Neural progenitor cell (in vitro differentiated cells): ENCODE measurements at places on chromosomes 7 and 10. TPM values are rescaled to one million over a fixed set of nuclear protein-coding genes. Genes with fewer than 3 reads are reported as not detected.

ATP6V0A4 gene
- 0.36 TPM in 1 of 2 replicates, not detected in the other for total RNA-seq

DNA sequence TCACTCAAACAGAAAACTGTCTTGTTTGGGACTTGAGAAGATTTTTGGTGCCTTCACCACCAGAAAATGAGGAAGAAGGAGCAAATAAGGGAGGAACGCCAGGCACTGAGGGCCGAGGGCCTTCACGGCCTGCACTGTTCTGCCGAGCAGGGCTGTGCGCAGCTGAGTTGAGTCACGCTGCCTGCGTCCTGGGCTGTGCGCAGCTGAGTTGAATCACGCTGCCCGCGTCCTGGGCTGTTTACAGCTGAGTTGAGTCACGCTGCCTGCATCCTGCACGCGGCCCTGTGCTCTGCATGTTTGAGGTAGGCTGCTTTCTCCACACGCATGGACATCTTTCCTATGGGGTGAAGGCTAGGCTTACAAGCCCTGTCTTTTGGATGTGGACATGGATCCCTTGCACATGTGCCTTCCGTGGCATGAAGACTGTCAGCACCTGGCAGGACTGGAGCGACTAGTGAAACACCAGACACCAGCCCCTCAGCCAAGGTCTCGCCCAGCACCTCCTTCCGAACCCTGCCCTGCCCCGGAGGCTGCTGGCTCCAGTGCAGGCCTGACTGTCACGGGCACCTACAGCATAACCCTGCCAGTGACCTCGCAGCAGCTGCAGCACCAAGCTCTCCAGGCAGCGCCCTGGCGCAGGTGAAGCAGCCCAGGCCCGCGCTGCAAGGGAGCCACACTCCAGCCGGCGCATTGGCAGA lies 96.7 kb downstream of the HTR5A start:
- DNase-seq: no peak
- no peak overlapping the region for H3K4me3 ChIP-seq
- no peaks in the 10 kb centered on the region for H3K4me1 ChIP-seq
- no peak overlapping the region for H3K27ac ChIP-seq
- H3K27me3 ChIP-seq: no peaks in the 10 kb centered on the region
- H3K36me3 ChIP-seq: no peaks in the 10 kb centered on the region

DNA sequence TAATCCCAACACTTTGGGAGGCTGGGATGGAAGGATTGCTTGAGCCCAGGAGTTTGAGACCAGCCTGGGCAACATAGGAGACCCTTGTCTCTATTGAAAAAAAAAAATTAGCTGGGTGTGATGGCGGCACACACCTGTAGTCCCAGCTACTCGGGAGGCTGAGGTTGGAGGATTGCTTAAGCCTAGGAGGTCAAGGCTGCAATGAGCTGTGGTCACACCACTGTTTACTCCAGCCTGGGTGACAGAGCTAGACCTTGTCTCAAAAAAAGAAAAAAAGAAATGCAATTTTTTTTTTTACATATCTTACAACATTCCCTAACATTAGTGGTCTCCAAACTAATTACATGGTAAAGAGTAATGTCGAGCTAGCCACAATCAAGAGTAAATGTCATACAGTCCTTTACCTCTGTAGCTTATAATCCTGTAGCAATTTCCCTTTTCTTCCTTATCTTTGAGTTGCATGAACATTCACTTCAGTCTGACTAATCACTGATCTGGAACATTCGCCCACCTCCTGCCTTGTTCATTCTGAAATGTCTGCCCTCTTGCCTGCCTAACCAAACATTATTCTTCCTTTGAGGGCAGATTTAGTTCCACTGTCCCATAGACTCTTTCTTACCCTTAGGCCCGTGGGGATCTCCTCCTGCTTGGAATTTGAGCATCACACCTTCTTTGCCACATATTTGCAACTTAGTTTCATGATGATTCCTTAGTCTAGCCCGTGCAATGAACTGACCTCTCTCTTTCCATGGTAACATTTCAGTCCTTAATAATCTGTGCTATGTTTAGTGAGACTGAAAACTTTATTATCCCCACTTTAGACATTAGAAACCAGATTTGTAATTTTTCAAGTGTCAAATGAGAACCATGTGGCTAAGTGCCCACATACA lies 4.8 kb upstream of the VCL start:
- H3K27me3 ChIP-seq: no peaks in the 10 kb centered on the region
- H3K4me1 ChIP-seq: peaks cover 12% of the 10 kb centered on the region
- no peak overlapping the region for H3K27ac ChIP-seq

- H3K27ac ChIP-seq: no peak overlapping the region
- no peaks in the 10 kb centered on the region for H3K27me3 ChIP-seq
- H3K36me3 ChIP-seq: no peaks in the 10 kb centered on the region
- peaks cover 1% of the 10 kb centered on the region for H3K4me1 ChIP-seq
- no peak overlapping the region for H3K4me3 ChIP-seq
Measured at GRCh38 chr10:11243425-11244222, 226.0 kb downstream of the CELF2 start.

DNA sequence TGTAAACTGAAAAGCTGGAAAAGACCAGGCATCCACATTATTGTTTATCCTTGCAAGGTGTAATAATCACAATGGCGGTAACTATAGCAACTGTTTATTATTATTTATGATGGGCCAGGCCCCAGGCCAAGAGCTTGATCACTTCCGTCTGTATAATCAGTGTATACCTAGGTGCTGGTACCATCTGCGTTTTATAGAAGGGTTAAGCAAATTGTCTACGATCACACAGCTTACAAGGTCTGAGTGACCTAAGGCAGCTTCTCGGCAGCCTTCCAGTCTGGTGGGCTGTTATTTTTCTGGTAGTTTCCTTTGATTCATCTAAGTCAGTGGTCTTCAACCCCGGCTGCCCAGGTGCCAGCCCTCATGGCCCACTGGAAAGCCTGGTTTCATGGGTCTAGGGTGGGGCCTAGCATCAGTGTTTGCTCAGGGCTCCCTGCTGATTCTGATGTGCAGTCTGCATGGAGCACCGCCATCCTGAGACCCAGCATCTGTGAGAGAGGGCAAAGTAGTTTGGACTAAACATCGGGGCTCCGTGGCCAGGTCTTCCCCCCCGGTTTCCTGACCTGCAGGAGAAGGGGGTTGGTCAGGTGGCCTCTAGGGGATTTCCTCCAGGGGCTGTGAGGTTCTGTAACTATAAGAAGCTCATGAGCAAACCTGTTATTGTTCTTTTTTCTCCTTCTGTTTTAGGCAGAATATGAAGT lies 146.4 kb downstream of the RGS10 start:
- no peaks in the 10 kb centered on the region for H3K27me3 ChIP-seq

GRCh38 chr10:71694039-71694501 lies 25.5 kb downstream of the C10orf105 start:
- no peaks in the 10 kb centered on the region for H3K27me3 ChIP-seq
- DNase-seq: no peak
- H3K4me3 ChIP-seq: no peak overlapping the region
- H3K36me3 ChIP-seq: no peaks in the 10 kb centered on the region
- H3K4me1 ChIP-seq: peaks cover 3% of the 10 kb centered on the region

GRCh38 chr10:67815571-67816059 lies 22.4 kb downstream of the DNAJC12 start:
- no peaks in the 10 kb centered on the region for H3K4me1 ChIP-seq
- DNase-seq: no peak
- H3K27me3 ChIP-seq: no peaks in the 10 kb centered on the region
- H3K36me3 ChIP-seq: no peaks in the 10 kb centered on the region
- no peak overlapping the region for H3K4me3 ChIP-seq
- H3K27ac ChIP-seq: no peak overlapping the region

DNA sequence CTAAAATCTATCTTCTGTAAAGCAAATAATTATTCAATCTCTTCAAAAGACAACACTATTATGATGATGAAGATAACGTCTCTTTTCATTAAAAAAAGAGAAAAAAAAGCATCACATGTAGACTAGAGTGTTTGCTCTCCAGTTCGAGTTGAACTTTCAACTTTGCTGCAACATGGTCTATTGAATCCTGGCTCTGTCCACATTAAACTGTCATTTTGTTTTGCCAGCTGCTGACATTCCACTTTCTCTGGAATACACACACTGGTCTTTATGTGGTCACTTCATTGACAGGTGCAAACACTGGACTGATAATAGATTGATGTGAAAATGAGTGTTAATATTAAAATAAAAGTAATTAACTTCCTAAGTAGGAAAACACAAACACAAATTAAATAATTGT lies 61.7 kb downstream of the PTF1A start:
- no peaks in the 10 kb centered on the region for H3K4me1 ChIP-seq
- no peak overlapping the region for H3K27ac ChIP-seq
- no peak overlapping the region for H3K4me3 ChIP-seq

DNA sequence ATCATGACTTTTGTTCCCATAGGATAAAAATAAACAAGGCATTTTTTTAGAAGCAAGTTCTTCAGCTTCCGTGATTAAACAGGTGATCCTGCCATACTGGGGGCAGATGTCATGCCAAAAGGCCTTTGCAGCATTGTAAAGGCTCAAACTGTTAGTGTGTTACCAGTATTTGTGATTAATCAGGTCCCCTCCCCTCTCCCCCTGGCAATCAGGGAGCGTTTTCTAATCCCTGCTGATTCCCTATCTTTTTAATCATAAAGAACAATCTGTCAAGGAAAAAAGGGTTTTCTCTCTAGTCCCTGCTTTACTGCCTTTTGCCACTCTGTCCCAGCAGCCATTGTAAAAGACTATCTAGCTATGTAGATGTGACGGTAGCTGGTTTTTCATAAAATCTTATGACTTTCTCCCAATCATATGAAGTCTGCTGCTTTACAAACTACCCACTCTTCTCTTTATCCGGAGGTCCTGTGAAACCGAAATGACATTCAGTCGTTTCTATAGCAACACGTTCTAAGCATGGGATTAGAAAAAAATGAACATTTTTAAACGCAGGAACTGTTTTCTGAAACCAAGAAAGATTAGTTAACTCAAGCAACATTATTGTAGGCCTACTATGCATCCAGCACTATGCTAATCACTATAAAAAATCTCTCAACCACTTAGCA lies 210.9 kb downstream of the RNLS start:
- no peak overlapping the region for H3K4me3 ChIP-seq
- H3K27ac ChIP-seq: no peak overlapping the region
- DNase-seq: no peak
- H3K27me3 ChIP-seq: no peaks in the 10 kb centered on the region
- no peaks in the 10 kb centered on the region for H3K36me3 ChIP-seq
